Activated T-cell treated with anti-CD3 and anti-CD28 coated beads for 48 hours (primary cell): ENCODE measurements at places on chromosomes 4 and X.

DNA sequence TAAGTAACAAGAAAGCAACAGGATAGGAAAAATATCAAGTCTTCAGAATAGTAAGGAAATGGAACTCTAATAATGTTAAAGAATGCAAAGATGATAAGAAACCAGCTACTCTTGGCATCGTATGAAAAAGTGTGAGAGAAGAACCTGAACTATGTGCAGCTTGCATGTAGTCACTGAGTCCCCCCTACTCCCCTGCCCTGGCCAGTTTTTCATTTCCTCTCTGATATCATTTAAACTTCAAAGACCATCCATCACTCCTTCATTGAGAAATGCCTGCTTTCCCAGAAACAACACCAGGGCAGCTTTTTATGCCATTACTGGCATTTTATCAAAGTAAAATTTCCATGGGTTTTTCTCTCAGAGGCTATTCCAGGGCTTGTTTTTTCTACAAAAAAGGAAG is 28.1 kb downstream of the INPP4B start:
- no peak for DNase-seq

DNA sequence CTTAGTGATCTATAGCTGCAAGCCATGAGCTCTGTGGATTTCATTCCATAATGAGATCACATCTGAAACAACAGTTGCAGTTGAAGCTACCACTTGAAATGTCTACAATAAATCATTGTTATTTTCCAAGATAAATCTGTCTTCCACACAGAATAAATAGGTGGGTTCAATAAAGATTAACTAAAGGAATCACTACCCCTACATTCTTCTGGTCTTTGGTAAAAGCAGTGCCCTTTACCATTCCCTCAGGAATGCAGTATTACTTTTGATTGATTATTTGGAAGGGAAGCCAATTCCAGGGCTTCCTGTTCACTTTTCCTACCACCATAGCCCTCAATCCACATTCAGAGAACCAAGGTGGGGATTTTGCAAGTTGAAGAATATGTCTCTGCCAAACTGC is 38.9 kb upstream of the MAP9 start:
- no peak for DNase-seq

GRCh38 chr4:95073646-95074045 is 315.9 kb downstream of the BMPR1B start:
- no peak for DNase-seq

- DNase-seq, result no peak
Measured at GRCh38 chr4:131650951-131651350, 1498.1 kb upstream of the PCDH10 start.

DNA sequence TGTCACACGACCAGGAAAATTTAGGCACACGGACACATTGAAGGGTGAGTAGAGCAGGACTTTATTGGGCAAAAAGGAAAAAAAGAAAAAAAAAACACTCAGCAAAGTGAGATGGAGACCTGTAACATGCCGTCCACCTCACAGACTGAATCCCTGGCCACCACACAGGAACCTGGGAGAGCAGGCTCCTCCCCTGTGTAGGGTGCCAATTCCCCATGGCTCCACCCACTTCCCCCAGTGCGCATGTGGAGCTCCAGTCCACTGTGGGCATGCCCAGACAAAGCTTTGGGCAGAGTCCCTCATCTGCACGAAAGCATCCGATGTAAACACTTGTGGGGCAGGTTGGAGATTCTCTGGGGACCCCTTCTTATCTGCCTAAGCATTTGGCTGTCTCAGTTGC is 23.6 kb upstream of the CBR4 start:
- no peak for DNase-seq

DNA sequence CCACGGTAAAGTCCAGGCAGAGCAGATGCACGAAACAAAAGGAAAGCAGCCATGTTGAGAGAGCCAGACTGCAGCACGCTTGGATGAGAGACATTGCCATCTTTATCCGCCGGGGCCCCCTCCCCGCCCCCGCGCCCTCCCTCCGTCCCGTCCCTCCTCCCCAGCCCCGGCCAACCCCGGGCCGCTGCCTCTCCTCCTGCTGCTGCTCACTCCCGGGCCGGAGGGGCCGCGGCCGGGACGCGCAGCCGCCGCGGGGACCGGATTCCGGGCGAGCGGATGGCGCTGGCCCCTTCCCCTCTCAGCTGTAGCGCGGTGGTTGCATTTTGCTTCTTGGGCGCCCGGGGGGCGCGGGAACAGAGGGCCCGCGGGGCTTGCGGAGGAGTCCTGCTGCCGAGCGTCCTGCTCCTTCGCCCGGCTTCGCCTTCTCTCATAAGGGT is 542 bp downstream of the RNF150 start:
- DNase-seq, result no peak

- DNase-seq, result no peak
Measured at GRCh38 chr4:14076776-14077175, 449.3 kb upstream of the BOD1L1 start.

DNA sequence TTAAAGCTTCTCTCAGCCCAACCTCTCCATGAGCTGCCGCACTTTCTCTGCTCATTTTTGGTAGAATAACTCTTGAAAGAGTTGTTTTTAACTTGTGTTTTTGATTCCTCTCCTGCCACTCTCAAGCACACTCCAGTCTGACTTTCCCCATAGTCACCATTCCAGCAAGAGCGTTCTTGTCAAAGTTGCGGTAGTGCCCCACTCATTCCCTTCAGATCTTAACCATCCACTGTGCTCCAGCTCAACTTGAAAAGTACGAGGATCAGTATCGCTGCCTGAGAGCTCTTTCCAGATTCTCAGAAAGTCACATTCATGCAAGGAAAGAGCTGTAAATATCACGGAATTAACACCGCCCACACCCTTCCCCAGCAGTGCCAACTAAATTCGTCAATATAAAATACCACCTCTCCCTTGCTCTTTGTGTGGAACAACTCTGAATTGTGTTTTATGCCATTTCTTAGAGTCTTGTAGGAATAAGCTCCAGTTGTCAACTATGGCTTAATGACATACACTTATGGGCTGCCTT is 59.7 kb upstream of the IL15 start:
- no peak for DNase-seq

- no peak for DNase-seq
Measured at GRCh38 chr4:174318829-174319764, 35.4 kb downstream of the CEP44 start.

- peak; percentile 63 for DNase-seq
Measured at GRCh38 chrX:129932016-129932820, 26.3 kb downstream of the UTP14A start.

- DNase-seq, result no peak
Measured at GRCh38 chr4:25068386-25068785, 37.6 kb upstream of the LGI2 start.

GRCh38 chr4:92128676-92129075 is 175.1 kb upstream of the GRID2 start:
- DNase-seq, result no peak
